NCI-H1694 treated with DMSO at 0.1 percent for 48 hours (cell line): ENCODE measurements at places on chromosomes 1 and 21.

DNA sequence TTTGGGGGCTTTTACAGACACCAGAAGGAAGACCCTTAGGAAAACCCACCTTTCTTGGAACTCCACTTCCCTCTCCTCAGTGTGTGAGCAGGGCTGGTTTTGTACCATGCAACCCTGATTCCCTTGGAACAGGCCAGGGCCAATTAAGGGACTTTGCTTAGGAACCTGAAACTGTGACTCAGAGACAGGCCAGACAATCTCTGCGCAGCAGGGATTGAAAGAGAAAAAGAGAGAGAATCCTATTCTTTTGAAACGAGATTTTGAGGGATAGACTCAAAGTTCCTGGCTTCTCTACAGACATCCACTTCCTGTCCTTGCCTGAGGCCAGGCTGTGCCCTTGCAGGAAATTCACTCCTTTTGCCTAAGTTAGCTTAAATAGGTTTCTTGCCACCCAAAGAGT is 23.1 kb upstream of the C1orf198 start:
- no peak for DNase-seq

- no peak for DNase-seq
Measured at GRCh38 chr1:85656948-85657347, 51.3 kb downstream of the ZNHIT6 start.

DNA sequence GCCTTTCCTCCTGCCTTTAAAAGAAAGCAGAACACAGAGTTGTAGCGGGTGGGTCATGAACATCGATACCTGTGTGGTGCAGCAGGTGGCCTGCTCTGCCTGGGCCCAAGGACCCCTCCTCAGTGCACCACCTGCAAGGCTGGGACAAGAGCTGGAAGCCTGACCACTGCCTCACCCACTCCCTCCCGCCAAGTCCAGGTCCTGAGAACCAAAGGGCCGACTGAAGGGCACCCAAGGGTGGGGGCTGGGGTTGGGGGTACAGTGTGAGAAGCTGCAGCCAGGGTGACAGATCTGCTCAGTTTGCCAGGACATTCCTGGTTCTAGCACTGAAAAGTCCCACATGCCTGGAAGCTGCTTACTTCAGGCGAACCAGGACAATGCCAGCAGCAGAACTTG is 36.1 kb downstream of the NTPCR start:
- no peak for DNase-seq

GRCh38 chr1:96538111-96538641 is 183.4 kb upstream of the PTBP2 start:
- peak; percentile 31 for DNase-seq

DNA sequence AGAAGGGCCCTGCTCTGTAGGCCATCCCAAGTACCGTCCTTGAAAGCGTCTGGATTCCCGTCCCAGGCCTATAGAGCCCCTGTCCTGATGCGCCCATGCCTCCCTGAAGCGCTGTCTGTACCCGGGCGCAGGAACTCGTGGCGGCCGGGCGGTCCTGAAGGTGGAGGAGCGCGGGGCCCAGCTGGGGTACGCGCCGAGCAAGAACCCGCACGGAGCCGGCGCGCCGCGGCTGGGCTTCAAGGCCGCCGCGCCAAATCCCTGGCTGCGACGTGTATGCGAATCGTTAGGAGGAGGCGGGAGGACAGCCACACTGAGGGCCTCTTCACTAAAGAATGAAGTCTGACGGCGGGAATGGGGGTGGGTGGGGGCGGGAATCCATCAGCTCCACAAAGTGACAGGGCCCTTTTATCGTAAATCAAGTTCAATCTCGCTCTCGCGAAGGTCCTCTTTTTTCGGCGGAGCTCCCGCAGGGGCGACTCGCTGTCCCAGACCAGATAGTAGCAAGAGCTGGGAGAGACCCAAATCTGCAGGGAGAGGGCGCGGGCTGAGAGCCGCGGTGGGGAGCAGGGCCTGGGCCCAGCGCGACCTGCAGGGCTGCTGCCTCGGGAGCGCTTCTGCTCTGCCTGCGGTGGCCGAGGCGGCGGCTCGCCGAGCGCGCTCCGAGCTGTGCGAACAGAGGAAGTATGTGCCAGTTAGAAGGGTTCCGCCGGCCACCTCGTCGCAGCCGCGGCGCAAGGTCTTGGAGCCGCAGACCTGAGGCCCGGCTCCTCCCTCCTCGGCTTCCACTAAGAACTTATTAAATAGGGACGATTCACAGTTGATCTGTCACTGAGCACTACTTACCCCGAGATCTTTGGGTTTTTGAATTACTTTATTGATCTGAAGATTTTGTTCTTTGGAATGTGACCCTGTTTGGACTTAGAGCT is 10.4 kb downstream of the BARHL2 start:
- DNase-seq: no peak

DNA sequence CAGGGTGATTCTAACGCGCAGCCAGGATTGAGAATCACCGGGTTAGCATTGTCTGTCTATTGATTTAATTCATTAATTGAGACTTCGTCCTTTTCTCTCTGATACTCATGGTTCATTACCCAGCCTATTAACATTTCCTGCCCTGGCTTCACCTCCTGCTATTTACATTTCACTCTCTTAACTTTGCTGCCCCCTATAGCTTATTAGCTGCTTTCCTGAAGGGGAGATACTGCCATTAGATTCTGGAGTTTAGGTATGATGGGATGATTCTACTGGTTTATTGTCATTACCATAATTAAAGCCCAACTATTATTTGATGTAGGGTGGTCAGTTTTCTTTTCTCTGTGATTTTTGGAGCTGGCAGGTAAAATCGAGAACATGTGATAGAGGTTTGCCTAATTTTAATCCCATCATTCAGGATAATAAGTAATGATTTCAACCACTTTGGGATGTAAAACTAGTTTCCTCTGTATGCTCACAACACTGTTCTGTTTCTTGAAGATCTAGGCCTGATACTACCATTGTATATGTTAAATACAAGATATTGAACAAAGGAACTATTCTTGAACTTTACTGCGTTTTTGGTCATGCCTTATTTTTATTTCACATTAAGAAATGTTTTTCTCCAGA is 6.4 kb downstream of the PPP2R5A start:
- DNase-seq: peak; percentile 59

DNA sequence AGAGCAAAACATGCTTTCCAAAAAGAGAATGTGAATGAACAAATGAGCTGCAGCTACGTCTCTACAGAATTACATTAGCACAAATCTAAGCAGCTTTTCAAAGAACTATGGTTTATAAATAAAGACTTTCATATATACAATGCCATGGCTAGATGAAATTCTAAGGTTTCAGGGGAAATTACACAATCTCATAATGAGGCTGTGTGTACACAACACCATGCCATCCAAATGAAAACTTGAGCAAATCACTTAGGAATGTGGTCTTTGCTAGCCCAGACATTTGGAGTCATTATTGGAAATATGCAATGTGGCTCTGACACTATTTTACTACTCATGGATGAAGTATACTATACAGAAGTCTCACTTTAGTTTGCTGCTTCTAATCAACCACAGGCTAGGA is 37.5 kb downstream of the SPAG17 start:
- DNase-seq: no peak

- no peak for DNase-seq
Measured at GRCh38 chr1:202291961-202292712, 49.6 kb downstream of the UBE2T start.

DNA sequence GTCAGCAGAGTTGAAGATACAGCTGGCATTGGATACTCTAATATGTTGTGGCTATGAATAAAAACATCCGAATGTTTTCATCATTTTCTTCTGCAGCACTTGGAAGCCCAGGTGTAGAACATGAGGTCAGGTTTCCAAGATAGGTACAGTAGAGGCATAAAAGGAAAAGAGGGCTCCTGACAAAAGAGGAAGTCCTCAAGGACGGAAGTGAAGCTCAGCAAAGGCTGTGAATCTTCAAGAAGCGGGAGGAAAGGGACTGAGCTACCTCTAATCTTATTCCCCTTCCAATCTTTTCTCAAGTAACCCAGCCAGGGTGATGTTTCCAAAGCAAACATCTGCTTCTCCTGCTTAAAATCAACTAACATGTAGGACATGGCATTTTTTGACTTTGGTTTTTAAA is 4.4 kb upstream of the PIK3C2B start:
- no peak for DNase-seq

DNA sequence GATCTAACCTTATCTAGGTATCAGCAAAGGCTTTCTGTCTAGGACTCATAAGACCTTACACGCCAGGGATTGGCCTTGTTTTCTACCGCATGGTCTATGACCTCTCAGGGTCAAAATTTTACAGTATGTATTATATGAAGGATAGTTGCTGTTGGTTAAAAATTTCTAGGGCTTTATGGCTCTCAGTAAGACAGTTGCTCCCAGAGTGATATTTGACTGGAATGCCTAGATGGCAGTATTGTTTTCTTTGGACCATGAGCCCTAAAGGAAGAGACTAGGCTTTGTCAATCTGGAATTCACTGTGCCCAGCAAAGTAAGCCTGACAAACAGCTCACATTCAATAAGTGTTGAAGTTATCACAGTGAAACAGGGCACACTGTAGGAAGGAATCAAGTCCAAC is 37.6 kb downstream of the C1orf87 start:
- DNase-seq: peak; percentile 11

DNA sequence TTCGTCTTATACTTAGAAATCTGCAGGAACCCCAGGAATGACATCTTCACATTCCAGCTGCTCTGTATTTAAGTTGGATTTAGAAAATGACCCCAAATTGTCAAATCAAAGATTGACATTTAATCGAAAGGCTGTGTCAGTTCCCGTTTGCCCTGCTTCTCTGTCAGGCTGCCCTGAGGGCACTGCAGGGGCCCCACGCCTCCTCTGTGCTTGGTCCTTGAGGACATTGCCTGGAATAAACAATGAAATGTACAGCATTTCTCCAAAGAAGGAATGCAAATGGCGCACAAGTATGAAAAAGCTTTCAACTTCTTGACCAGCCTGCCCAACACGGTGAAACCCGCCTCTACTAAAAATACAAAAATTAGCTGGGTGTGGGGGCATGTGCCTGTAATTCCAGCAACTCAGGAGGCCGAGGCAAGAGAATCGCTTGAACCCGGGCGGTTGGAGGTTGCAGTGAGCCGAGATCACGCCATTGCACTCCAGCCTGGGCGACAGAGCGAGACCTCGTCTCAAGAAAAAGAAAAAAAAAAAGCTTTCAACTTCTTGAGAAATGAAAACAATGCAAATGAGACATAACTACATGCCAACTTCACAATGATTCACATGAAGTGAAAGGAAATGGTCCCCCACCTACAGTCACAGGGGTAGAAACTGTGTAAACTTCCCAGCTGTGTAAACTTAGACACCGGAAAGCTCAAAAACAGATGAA is 3.0 kb downstream of the TMPRSS3 start:
- DNase-seq: no peak

DNA sequence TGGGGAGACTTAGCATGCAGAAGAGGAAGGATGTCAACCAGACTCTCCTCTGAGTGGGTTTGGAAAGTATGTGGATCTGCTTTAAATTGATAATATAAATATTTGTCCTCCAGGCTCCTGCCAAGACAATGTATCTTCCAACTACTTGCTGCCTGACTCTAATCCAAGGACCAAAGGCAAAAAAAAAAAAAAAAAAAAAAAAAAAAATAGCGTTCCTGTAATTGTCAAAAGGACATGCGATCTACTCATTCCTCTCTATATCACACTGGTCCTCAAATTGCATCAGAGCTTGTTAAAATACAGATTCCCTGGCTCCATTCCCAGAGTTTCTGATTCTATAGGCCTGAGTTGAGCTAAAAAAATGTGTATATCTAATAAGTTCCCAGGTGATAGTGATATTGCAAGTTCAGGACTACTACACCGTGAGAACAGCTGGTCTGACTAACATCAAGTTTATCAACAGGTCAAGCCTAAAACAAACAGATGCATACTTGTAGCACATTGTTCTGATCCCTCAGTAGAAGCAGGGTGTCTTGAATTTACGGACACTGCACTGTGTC is 141.3 kb downstream of the TNR start:
- DNase-seq: no peak

GRCh38 chr1:182684116-182684828 is at the start of gene RGS8:
TSS of gene RGS8 (minus strand) at chr1:182684587. CDS start at chr1:182669649, 14,938 bp downstream.
- peak; percentile 76 for DNase-seq

GRCh38 chr1:246680696-246681130 is 43.5 kb upstream of the SCCPDH start:
- no peak for DNase-seq

- DNase-seq: peak; percentile 40
Measured at GRCh38 chr1:159197561-159198557, 6.8 kb upstream of the ACKR1 start.

- DNase-seq: no peak
Measured at GRCh38 chr1:25958465-25958864, 39.4 kb downstream of the PAFAH2 start.

GRCh38 chr1:21766210-21766609 is 16.7 kb downstream of the USP48 start:
- no peak for DNase-seq

DNA sequence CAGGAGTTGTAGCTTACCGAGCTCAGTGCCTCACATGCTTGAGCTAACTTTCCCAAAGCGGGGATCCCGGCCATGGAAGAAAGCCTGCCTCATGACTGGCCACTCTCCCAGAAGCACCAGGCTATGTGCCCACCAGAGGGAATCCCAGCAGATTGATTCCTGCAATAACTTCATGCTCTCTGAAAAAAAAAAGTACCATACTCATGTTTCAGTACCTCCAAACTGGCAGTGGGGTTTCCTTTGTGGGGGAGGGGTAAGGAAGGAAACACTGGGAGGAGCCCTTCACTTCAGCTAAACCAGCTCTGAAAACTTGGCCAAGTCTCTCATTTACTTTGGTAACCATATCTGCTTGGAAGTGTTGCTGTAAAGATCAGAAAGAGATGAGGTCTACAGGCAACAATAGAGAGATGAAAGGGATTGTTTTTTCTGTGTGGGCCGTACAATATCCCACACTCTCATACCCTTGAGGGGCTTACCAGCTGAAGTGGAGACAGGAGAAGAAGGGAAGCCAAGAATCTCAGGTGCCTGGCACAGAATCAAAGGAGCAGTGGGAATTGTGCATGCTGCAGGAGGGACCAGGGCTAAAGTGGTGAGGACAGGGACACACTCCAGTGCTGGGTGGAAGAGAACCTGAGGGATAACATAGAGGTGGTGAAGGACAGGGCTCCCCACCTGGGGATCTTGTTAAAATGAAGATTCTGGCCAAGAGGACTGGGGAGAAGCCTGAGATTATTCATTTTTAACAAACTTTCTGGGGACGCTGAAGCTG is 42.4 kb upstream of the TACSTD2 start:
- DNase-seq: no peak

DNA sequence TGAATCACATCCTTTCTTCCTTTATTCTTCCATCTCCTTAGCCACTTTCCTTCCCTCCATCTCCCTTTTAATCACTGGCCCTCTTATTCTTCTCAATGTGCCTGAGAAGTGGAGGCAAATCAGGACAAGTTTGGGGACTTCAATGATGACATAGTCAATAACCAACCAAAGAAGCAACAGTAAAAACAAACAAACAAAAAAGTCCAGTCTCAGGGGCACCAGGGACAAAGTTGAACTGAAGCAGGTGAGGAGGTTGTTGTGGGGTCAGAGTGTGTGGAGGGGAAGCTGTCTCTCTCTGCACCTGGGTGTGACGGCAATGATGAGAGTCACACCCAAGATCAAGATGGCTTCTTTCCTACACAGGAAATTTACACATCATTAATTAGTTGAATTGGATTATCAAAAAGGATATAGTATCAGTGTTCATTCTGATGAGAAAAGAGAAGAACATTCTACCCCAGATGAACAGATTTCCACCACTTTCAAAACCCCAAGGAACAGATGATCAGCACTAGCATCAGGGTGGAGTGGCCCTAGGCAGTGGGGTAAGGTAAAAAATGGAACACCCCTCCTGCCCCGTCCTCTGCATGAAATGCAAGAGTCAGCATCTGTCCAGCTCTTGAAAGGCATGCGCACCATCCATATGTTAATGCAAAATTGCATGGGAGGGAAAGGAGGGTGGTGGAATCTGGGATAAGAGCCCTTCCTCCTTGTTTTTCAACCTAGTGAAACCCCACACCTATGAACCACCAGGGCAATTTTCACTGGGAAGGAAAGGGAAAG is 32.6 kb downstream of the HSD3B2 start:
- no peak for DNase-seq
